ENCODE measurements at places on chromosomes 3 and 15.

GRCh38 chr3:9108876-9109567, 140.4 kb downstream of the SRGAP3 start:
- H3K27ac ChIP-seq, result no peak overlapping the region
- H3K27me3 ChIP-seq, result peaks cover 29% of the 10 kb centered on the region
- DNase-seq, result no peak
- H3K36me3 ChIP-seq, result no peaks in the 10 kb centered on the region

GRCh38 chr15:75030023-75030413, 6.6 kb downstream of the PPCDC start:
- H3K27me3 ChIP-seq, result peaks cover 1% of the 10 kb centered on the region
- no peak overlapping the region for H3K4me3 ChIP-seq
- H3K4me1 ChIP-seq, result peaks cover 29% of the 10 kb centered on the region
- DNase-seq, result no peak
- peak overlapping the region; percentile 93 for H3K27ac ChIP-seq
- no peaks in the 10 kb centered on the region for H3K36me3 ChIP-seq

GRCh38 chr15:49436751-49437150, 13.7 kb downstream of the FGF7 start:
- H3K36me3 ChIP-seq, result peaks cover 19% of the 10 kb centered on the region
- no peaks in the 10 kb centered on the region for H3K27me3 ChIP-seq
- H3K4me1 ChIP-seq, result peaks cover 85% of the 10 kb centered on the region
- peak overlapping the region; percentile 28 for H3K4me3 ChIP-seq
- H3K27ac ChIP-seq, result peak overlapping the region; percentile 73
- no peak for DNase-seq

GRCh38 chr3:24128199-24129005, 183.3 kb downstream of the NR1D2 start:
- H3K27ac ChIP-seq, result peak overlapping the region; percentile 1
- peaks cover 36% of the 10 kb centered on the region for H3K4me1 ChIP-seq
- H3K27me3 ChIP-seq, result no peaks in the 10 kb centered on the region
- H3K36me3 ChIP-seq, result no peaks in the 10 kb centered on the region
- DNase-seq, result peak; percentile 15

GRCh38 chr3:63976161-63976871, 47.0 kb downstream of the PSMD6 start:
- H3K4me1 ChIP-seq, result peaks cover 69% of the 10 kb centered on the region
- H3K4me3 ChIP-seq, result peak overlapping the region; percentile 78
- peak; percentile 95 for DNase-seq
- H3K27ac ChIP-seq, result peak overlapping the region; percentile 87

GRCh38 chr3:105353485-105354161, 13.1 kb upstream of the ALCAM start:
- peak overlapping the region; percentile 82 for H3K4me3 ChIP-seq
- peak overlapping the region; percentile 94 for H3K27ac ChIP-seq
- DNase-seq, result peak; percentile 56
- H3K36me3 ChIP-seq, result peaks cover 4% of the 10 kb centered on the region
- H3K27me3 ChIP-seq, result no peaks in the 10 kb centered on the region
- H3K4me1 ChIP-seq, result peaks cover 96% of the 10 kb centered on the region

DNA sequence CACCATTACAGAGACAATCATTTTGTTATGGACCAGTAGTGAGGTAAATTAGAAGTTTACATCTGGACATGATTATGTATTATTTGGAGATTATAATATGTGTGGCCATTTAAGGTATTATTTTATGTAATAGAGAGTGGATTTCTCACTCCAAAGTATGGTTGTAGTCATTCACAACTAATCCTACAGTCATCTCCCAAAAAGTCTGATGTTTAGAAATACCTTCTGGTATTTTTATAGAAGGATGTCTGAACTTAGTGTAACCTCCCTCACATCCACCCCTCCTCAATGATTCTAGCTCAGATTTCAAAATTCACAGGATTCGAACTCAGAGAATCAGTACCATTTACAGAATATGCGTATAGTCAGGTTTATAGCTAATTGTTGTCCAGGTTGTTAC, 346.6 kb upstream of the MEIS2 start:
- peaks cover under 1% of the 10 kb centered on the region for H3K36me3 ChIP-seq
- no peak overlapping the region for H3K4me3 ChIP-seq
- H3K4me1 ChIP-seq, result no peaks in the 10 kb centered on the region
- DNase-seq, result no peak
- no peak overlapping the region for H3K27ac ChIP-seq

- DNase-seq, result peak; percentile 7
- peak overlapping the region; percentile 16 for H3K4me3 ChIP-seq
- peaks cover 55% of the 10 kb centered on the region for H3K4me1 ChIP-seq
- H3K36me3 ChIP-seq, result peaks cover 19% of the 10 kb centered on the region
- H3K27ac ChIP-seq, result peak overlapping the region; percentile 76
- H3K27me3 ChIP-seq, result no peaks in the 10 kb centered on the region
Observed at GRCh38 chr3:162170581-162170980, 674.0 kb downstream of the OTOL1 start.

DNA sequence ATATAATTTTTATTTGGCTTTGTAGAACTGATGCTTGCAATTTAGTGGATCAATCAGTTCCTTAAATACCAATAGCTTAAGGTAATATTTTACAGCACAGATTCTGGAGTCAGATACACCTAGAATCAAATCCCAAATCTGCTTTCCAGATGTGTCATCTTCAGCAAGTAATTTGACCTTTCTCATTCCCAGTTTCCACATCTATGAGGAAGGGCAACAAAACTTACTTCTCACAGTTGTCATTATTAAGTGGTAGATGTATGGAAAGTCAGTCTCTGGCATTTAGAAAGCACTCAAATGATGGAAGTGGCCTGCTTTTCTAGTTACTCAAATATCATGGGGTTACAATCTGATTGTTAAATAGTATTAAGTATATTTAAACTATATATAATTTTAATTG, 767.0 kb downstream of the CADM2 start:
- no peak overlapping the region for H3K27ac ChIP-seq
- DNase-seq, result no peak

DNA sequence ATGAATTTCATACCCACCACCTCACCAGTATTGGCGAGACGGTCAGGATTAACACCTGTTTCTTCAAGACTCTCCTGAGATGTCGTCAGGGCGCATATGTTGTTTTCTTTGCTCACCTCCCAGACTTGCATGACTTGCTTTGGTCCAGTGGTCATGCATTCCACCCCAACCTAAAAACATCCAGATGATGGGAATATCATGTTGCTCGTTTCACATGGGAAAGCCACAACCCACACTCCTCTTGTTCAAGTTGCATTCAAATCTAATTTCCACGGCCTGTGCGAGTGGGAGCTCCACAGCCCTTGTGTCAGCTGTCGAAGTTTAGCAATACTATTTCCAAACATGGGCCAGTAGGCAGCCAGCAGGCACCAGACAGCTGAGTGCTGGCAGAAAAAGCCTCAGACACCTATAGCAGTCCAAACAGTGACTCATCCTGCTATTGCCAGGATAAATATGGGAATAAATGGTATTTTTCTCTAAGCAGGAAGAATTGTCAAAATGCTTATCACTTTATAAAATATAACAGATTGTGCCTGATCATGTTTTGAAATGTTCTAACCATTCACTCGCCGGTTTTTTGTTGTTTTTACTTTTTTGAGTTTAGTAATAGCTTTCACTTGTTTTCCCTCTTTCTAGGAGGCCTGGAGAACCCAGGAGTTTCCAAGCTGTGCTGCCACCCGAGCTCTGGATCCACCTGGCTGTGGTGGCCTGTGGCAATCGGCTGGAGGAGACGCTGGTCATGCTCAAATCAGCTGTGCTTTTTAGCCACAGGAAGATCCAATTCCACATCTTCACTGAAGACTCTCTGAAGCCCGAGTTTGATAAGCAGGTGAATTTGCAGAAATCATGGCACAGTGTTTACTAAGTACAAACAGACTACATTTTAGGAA, 20.1 kb downstream of the GXYLT2 start:
- no peak overlapping the region for H3K27ac ChIP-seq
- H3K36me3 ChIP-seq, result no peaks in the 10 kb centered on the region
- peaks cover 5% of the 10 kb centered on the region for H3K27me3 ChIP-seq
- H3K4me1 ChIP-seq, result peaks cover 29% of the 10 kb centered on the region

DNA sequence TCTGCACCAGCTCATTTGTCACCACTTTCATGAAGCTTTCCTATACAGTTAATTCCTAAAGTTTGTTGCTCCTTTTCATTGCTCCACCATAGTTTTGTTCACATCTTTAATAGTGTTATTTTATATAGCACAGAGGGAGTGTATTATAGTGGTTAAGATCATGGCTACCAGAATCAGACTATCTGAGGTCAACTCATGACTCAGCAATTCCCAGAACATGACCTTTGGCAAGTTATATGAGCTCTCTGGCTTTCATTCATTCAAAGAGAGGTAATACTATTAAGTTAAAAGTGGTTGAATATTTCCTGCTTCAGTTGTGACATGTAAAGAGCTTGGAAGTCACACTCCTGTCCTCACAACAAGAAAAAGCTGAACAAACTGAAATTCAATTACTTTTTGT, 1073.5 kb downstream of the NAALADL2 start:
- no peak for DNase-seq
- no peak overlapping the region for H3K27ac ChIP-seq
- peaks cover 8% of the 10 kb centered on the region for H3K36me3 ChIP-seq

GRCh38 chr3:119628816-119629445, 31.2 kb downstream of the PLA1A start:
- DNase-seq, result peak; percentile 33
- no peaks in the 10 kb centered on the region for H3K36me3 ChIP-seq
- peaks cover 30% of the 10 kb centered on the region for H3K4me1 ChIP-seq
- no peak overlapping the region for H3K27ac ChIP-seq

- H3K4me3 ChIP-seq, result no peak overlapping the region
- no peak for DNase-seq
- H3K4me1 ChIP-seq, result peaks cover 17% of the 10 kb centered on the region
- no peaks in the 10 kb centered on the region for H3K27me3 ChIP-seq
Observed at GRCh38 chr3:153090973-153091372, 71.1 kb upstream of the RAP2B start.

GRCh38 chr3:177602601-177603147, 405.4 kb upstream of the TBL1XR1 start:
- peaks cover 22% of the 10 kb centered on the region for H3K4me1 ChIP-seq
- no peak overlapping the region for H3K27ac ChIP-seq
- H3K36me3 ChIP-seq, result peaks cover 4% of the 10 kb centered on the region
- no peak overlapping the region for H3K4me3 ChIP-seq
- peaks cover 2% of the 10 kb centered on the region for H3K27me3 ChIP-seq

- H3K4me3 ChIP-seq, result no peak overlapping the region
- H3K27ac ChIP-seq, result no peak overlapping the region
- H3K27me3 ChIP-seq, result no peaks in the 10 kb centered on the region
Observed at GRCh38 chr3:151226088-151226563, 23.1 kb upstream of the GPR171 start.
